ENCODE measurements at places on chromosomes 16 and 17.

DNA sequence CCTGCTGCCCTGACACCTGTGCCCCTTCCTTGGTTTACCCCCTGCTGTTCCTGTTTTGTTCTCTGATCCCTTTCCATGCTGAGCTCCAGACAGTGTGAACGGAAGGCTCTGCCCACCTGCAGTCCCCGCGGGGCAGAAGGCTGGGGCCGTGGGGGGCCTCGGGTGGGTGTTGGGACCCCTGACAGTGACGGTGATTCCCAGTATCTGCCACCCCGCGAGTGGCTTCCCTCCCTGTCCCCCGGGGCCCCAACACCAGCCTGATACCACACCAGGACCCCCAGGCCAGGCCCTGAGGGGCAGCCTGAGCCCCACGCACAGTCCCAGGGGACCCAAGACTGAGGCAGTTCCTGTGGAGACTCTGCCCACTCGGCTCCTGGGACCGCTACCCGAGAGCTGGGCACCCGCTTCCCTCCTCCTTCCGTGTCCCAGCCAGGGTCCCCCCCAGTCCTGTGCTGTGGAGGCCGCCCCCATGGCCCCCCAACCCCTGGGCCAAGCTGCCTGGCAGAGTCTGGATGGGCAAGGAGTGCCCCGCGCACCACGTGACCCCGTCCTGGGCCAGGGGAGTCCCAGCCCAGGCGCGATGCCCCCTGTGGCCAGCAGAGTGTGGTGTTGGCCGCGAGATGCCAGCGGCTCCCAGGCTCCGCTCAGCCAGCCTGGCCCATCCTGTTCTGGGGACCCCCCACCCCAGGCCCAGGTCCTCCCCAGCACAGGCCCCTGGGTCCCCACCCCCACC, 10.0 kb upstream of the C1QTNF8 start:
- DNase-seq, result peak; percentile 17

- no peak for DNase-seq
Observed at GRCh38 chr16:74657870-74658642, 8.6 kb downstream of the RFWD3 start.

DNA sequence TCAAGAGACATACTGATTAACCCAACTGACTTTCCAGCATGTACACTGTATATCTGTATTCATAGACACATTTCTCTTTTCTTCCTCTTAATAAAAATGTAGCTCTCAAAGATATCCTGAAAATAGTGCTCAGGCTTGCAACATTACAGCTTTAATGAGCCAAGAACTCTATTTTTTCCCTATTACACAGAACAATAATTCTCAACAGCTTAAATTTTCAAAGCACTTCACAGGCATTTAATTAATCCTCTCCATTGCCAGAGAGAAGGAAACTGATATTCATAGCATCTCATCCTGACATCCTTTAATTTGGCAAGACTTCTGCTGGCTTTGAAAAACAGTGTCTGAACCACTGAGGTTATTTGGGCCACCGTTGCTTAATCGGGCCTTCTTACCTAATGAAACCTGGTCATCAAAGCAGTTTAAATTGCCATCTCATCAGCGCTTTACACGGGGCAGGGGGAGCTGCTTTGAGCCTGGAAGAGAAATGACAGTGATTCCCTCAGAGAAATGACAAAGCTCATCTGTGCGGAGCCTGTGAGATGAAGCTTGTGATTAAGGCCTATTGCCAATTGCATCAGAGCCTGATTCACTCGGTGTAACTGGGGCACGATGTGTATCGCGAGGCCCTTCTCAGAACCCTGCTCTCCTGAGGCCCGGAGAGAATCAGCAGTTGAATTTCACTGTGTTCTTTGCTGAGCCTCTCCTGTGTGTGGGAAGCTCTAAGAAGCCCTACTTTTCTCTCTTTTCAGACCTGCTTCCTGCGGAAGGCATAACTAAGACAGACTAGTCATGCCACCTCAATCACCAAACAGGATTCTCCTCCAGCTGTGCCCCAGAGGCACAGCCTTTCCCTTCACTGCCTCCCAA, 8.5 kb upstream of the SIAH1 start:
- no peak for DNase-seq

DNA sequence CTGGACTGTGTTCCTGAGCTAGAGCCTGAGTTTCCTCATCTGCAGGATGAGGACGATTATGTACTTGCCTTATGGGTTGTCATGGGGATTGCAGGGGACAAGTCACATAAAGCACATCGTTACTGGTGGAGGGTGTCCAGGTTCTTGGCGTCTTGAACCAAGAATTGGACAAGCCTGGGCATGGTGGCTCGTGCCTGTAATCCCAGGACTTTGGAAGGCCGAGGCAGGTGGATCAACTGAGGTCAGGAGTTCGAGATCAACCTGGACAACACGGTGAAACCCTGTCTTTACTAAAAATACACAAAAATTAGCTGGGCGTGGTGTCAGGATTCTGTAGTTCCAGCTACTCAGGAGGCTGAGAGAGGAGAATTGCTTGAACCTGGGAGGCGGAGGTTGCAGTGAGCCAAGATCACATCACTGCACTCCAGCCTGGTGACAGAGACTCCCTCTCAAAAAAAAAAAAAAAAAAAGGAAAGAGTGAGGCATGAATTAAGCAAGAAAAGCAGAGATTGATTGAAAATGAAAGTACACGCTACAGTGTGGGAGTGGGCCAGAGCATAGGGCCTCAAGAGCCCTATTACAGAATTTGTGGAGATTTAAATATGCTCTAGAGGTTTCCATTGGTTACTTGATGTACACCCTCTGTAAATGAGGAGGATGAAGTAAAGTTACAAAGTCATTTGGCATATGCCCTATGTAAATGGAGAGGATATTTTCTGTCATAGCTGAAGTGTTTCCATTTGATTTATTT, 30.7 kb downstream of the ADGRG5 start:
- no peak for DNase-seq

- DNase-seq, result no peak
Observed at GRCh38 chr17:20281860-20282259, 185.5 kb downstream of the LGALS9B start.

DNA sequence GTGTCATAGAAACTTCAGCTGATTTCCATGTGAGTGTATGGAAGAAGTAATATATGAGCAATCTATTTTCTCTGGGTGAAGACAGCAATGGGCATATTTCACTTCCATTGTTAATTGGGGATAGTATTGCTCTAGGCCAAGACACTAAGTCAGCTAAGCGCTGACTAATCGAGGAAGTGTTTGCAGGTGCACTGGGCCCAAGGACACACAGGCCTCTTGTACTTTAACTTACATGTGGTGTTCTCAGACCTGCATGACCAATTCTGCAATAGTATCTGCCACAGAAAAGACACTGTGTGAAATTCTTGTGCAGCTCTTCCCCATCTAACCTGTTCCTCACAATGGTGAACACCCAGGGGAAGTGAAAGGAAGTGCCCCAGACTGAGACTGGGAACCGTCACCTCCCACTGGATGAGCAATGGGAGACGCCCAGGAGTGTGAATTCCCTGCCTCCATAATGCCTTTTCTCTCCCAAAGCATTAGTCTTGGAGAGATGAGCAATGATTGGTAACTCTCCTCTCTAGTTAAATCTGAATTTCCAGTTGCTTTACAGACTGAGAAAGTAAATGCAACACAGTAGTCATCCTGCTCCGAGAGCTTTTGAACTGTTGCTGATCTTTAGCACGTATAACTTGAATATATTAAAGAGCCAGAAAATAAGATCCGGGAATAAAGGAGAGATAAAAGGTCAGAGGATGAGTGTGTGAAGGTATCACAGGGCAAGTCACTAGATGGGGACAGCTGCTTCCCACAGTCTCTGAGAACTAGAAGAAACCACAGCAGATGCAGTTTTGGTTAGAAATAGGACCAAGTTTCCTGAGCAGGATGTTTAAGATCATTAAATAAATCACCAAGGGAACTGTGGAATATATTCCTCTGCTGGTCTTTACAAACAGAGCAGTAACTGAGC, 82.6 kb downstream of the CDK5R1 start:
- no peak for DNase-seq

DNA sequence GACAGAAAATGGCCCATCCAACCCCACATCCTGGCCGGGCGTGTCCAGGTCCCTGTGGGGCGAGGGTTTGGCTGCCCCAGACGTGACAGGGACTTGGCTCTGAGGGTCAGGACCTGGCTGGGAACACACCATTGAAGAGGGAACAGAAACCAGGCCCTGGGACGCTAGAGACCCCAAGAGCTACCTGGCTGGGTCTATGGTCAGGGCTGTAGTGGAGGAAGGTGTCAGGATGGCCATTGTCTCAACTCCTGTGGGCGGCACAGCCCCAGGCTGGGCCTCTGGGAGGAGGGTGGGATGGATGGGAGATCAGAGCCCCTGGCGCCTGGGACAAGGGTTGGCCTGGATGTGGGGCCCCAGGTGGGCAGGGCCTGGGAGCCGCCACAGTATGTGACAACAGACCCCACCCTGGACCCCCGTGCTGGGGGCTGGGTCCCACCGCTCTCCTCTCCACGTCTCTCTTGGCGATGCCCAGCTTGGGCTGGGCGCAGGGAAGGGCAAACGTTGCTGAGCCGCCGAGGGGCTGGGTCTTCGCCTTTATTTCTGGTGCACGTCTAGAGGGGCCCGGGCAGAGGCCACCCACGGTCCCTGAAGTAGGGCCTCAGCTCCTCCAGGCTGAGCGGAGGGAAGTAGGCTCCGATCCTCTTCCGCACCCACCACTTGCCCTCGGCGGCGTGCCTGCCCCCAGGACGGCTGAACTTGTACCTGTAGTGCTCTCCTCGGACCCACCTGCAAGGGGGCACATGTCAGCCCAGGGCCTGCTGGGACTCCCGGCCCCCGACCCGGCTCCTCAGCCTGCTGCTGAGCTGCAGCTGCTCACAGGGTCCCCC, 53.7 kb upstream of the GNG13 start:
- DNase-seq, result no peak

DNA sequence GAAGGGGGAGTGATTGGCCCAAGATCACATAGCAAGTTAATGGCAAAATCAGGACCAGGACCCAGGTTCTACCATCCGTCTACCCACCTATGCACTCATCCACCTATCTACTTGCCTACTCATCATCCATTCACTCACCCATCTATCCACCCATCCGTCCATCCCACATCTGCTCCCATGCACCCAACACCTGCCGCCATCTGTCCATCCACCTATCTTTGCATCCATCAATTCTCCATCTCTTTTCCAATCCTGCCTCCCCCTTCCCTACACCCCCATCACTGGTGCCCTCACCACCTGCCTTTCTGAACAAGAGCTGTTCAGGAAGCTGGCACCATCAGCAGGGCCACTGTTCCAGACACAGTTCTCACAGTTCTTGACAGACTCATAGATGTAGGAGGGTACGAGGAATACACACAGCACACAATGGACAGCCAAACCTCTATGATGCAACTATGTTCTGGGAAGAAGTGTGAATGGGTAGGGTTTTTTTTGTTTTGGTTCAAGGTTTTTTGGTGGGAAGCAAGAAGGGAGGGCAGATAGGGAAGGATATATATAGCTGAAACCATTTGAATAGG, 4.5 kb downstream of the SAMD14 start:
- no peak for DNase-seq

DNA sequence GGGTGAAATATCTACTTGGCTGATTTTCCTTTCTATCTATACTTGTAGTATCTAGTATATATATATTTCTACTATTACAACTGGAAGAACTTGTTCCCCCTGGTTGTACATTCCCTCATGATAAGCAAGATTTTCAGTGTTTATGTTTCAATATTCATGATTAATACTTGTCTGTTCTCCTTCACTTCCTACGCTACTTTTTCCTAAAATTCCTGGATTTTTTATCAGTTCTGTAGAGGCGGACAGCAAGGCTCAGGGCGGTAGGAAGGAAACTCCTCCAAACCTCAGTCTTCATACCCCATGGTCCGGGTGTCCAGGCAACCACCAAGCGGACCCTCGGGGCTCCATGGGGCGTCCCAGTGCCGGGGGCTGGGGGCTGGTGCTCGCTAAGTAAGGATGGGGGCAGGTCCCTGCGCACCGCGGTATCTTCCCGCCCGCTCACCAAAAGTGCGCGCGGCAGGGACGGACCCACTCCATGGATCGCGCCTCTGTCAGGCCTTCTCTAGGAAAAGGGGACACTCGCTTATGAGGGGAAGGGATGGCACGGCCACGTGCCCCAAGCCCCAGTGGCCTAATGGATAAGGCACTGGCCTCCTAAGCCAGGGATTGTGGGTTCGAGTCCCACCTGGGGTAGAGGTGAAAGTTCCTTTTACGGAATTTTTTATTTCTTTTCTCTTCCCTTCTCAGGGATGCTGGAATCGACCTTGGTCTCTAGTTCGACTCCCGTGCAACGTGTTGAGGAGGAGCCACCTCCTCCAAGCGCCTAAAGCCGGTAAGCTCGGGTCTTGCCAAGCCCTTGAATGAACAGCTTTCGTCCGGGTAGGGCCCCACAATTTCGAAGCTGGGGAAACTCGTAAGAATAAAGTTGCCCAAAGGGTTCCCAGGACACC, 13.2 kb downstream of the ATP5PD start:
- peak; percentile 75 for DNase-seq

DNA sequence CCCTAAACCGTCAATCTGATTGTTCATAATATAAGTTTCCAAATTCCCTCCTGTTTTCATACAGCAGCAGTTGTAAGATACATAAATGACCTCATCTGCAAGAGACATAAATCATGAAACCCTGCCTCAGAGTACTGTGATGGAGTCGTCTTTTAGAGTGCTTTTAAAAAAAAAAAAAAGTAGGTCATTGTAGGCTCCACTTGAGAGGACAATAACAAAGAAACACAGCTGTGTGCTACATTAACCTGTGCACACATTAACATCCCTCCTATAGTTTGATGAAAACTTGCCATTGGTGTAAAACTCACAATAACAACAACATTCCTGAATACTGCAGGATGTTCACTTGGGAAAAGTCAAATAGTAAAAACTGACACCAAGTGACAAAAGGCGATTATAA, 56.5 kb downstream of the XPO6 start:
- DNase-seq, result no peak

DNA sequence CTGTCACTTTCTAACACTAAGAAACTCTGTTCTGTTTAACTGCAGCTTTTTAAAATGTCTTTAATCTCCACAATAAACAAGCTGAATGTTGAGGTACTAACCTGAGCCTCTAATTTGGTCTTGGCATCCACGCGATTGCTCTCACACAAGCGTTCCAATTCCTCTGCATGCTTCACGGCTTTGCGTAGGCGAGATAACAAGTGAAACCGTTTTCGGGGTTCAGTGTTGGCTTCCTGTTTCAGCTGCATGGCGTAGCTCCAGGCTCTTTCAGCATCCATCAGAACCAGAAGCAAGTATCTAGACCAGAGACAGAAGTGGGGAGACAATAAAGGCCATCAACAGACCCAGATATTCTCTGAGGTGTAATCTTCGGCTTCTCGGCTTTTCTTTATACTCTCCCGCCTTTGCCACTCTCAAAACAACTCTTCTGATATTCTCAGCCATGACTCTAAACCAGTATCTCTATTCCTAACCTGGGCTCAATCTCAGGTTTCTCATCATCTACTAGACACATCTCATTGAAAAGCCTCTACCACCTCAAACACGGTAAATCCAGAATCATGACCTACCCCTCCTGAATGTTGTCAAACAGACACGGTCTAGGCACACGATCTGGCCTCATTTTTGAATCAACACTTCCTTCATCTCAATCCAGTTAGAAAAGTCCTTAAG, 8.3 kb downstream of the SRP68 start:
- DNase-seq, result peak; percentile 42
